ENCODE measurements at places on chromosomes 13 and 19. TPM values are rescaled to one million over a fixed set of nuclear protein-coding genes. Genes with fewer than 3 reads are reported as not detected.
A peak's percentile ranks its signal among the peaks of the same experiment; 100 is the strongest.

DNA sequence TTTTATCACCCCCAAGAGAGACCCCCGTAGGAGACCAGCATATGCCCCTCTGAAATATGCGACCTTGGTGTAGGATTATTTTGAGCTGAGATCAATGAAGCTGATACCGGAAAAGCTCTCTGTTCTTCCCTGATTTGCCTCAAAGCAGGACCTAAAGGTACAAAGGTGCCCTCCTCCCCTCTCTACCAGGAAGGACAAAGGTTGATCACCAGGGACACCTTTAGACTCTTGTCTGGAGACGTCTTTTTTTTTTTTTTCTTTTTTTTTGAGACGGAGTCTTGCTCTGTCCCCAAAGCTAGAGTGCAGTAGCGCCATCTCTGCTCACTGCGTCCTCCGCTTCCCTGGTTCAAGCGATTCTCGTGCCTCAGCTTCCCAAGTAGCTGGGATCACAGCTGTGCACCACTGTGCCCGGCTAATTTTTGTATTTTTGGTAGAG lies 792 bp upstream of the PEX11G start:
- H3K4me3 ChIP-seq: peak overlapping the region; percentile 82
- H3K27me3 ChIP-seq: no peaks in the 10 kb centered on the region
- H3K4me1 ChIP-seq: peaks cover 19% of the 10 kb centered on the region
- no peak overlapping the region for H3K27ac ChIP-seq
- no peaks in the 10 kb centered on the region for H3K36me3 ChIP-seq
- DNase-seq: no peak

GRCh38 chr19:1985588-1986356 lies 29.7 kb downstream of the BTBD2 start:
- H3K27ac ChIP-seq: no peak overlapping the region
- no peaks in the 10 kb centered on the region for H3K4me1 ChIP-seq
- no peaks in the 10 kb centered on the region for H3K36me3 ChIP-seq
- no peaks in the 10 kb centered on the region for H3K27me3 ChIP-seq

- H3K27me3 ChIP-seq: no peaks in the 10 kb centered on the region
- DNase-seq: no peak
- no peaks in the 10 kb centered on the region for H3K4me1 ChIP-seq
- no peak overlapping the region for H3K27ac ChIP-seq
- H3K4me3 ChIP-seq: no peak overlapping the region
Measured at GRCh38 chr19:40948580-40949299, 42.3 kb upstream of the CYP2B6 start.

Gene ZNF439
- 20.1 TPM for total RNA-seq

DNA sequence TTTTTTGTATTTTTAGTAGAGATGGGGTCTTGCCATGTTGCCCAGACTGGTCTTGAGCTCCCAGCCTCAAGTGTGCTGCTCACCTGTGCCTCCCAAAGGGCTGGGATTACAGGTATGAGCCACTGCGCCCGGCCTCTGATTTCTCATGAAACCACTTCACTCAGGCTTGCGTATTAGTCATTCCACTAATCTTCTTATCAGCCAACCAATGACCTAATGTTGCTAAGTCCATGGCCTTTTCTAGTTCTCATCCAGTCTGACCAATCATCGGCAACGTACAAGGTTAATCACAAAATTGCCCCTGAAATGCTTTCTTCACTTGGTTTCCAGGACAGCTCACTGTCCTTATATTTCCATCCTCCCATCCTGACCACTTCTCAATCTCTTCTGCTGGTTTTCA lies 605.3 kb upstream of the SLC10A2 start:
- no peak for DNase-seq
- H3K4me1 ChIP-seq: no peaks in the 10 kb centered on the region
- no peaks in the 10 kb centered on the region for H3K36me3 ChIP-seq
- H3K27me3 ChIP-seq: no peaks in the 10 kb centered on the region
- H3K27ac ChIP-seq: no peak overlapping the region

- DNase-seq: peak; percentile 61
- H3K36me3 ChIP-seq: no peaks in the 10 kb centered on the region
Measured at GRCh38 chr19:10286803-10287737, at the start of gene ICAM4. Gene ICAM4 (plus strand): TSS chr19:10286955. CDS start chr19:10287013, 58 bp downstream.

Gene SYT5
- total RNA-seq: 5.0 TPM

DNA sequence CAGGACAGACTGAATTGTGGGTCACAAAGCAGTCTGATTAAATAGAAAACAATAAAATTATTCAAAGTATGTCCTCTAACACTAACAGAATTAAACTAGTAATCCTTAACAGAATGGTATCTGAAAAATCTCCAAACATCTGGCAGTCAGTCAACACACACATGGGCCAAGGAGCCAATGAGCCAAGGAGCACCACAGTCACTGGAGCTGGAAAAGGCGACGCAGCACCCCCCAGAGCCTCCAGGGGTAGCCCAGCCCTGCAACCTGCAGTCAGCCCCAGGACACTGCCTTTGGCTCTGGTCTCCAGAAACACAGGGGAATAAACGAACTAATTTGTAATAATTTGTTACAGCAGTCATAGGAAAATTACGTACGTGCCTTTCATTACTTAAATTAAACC lies 12.3 kb downstream of the TUBGCP3 start:
- H3K27me3 ChIP-seq: no peaks in the 10 kb centered on the region
- H3K4me3 ChIP-seq: no peak overlapping the region

DNA sequence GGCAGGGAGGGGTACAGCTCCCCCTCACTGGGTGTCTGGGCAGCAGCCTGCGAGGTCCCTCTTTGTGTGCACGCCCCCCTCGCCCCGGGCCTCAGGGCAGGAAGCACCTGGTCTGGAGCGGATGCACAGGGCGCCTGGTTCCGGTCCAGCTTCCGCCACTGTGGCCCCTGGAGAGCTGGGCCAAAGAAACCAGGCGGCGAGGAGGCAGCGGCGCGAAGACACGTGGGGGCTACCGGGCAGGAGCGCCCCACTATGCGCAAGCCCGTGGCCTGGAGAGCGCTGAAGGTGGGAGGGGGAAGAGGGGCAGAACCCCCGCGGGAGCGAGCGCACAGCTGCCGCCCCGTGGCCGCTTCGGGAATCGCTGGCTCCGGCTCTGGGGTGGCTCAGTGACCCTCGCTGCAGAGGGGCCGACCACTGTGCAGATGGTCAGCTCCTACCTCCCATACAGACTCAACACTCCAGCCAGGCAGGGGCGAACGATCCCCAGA lies 1.7 kb upstream of the LYL1 start:
- no peaks in the 10 kb centered on the region for H3K27me3 ChIP-seq
- no peak overlapping the region for H3K27ac ChIP-seq
- DNase-seq: peak; percentile 46
- H3K36me3 ChIP-seq: no peaks in the 10 kb centered on the region
- peaks cover 13% of the 10 kb centered on the region for H3K4me1 ChIP-seq

DNA sequence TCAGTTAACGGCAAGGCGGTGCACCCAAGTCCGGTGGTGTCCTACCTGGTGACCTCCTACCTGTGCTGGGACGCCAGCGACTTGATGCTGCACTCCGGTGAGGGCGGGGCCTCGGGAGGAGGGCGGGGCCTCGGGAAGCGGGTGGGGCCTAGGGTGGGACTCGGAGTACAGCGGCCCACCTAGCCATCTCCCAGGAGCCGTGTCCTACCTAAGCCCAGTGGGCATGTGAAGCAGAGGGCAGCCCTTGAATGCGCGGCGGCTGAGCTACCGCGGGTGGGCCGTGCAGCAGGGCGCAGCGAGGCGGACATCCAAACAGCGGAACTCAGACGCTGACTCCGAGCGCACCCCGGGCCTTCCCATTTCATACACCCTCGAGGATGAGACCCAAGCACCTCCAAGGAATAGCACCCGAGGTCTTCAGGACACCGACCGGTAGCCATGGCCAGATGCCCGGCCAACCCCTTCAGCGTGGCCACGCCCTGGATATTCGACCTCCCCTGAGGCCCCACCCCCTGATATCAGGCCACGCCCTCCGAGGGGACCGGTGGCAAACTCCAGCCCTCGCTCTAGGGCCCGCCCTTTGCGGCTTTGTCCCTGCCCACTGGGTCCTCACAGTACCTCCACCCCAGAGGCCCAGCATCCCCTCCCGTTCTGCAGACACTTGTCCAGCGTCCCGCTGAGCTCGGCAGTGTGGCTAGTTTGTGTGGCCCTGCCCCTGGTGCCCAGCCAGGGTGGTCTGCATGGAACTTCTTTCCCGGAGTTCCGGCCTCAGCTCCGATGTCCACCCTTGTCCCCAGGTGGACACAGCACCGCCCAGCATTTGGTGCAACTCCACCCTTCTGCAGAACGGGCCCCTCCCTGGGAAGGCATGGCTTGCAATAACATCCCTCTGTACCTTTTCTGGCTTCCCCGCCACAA lies 5.4 kb downstream of the KLK1 start:
- peak; percentile 55 for DNase-seq
- no peaks in the 10 kb centered on the region for H3K36me3 ChIP-seq
- H3K27ac ChIP-seq: no peak overlapping the region
- no peaks in the 10 kb centered on the region for H3K4me1 ChIP-seq

Gene ANGPTL8
- not detected for total RNA-seq

- no peaks in the 10 kb centered on the region for H3K36me3 ChIP-seq
- no peaks in the 10 kb centered on the region for H3K27me3 ChIP-seq
- no peak for DNase-seq
- H3K4me1 ChIP-seq: peaks cover 4% of the 10 kb centered on the region
- no peak overlapping the region for H3K27ac ChIP-seq
- no peak overlapping the region for H3K4me3 ChIP-seq
Measured at GRCh38 chr13:30453727-30454126, 12.0 kb downstream of the HMGB1 start.

DNA sequence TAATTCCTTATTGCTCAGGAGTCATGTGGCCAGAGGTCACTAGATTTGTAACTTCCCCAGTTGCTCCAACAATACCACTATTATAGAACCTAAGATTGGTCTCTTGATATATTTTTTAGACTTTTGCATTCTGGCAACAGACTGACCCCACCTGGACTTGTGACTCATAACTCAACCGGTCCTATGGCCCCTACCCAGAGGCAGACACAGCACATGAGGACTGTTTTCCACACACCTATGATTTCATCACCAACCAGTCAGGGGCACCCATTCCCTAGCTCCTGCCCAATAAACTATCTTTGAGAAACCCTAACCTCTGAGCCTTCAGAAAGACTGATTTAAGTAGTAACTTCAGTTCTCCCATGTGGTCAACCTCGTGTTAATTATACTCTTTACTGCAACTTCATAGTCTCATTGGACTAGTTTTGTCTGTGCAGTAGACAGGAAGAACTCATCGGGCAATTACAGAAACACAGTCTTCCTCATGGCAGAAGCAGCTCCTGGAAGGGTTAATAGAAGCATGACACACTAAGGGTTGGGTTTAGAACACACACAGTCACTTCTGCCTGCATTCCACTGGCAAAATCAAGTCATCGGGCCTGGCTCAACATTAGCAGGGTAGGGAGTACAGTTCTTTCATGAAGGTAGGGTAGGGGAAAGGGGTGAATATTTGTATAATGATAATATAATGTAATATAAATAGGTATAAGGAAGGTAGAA lies 251.8 kb downstream of the UQCRFS1 start:
- H3K4me1 ChIP-seq: no peaks in the 10 kb centered on the region
- H3K4me3 ChIP-seq: no peak overlapping the region
- no peaks in the 10 kb centered on the region for H3K27me3 ChIP-seq
- no peak overlapping the region for H3K27ac ChIP-seq
- DNase-seq: no peak

- H3K27me3 ChIP-seq: no peaks in the 10 kb centered on the region
- no peak overlapping the region for H3K27ac ChIP-seq
- no peaks in the 10 kb centered on the region for H3K36me3 ChIP-seq
- DNase-seq: no peak
- H3K4me3 ChIP-seq: no peak overlapping the region
Measured at GRCh38 chr19:30028118-30028991, 86.3 kb downstream of the URI1 start.

DNA sequence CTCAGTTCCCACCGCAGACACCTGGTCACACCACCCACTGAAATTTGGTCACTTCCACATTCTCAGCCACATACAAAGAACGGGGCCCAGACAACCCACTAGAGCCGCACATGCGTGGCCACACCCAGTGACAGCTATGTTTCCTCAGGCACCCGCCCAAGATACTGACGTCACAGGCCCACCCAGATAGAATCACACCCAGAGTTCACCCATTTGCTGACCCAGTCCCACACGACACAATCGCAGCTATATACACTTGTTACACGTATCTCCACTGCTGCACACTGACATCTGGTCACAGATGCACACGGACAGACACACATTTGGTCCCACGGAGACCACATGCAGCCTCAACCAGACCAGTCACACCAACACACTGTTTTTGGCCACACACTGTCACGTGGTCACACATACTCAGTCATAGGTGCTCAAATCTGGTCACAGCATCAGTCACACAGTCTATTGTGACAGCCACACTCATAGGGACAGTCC lies 2.9 kb downstream of the NUMBL start:
- H3K4me1 ChIP-seq: peaks cover 19% of the 10 kb centered on the region
- H3K36me3 ChIP-seq: no peaks in the 10 kb centered on the region
- H3K27me3 ChIP-seq: no peaks in the 10 kb centered on the region
- DNase-seq: peak; percentile 86

DNA sequence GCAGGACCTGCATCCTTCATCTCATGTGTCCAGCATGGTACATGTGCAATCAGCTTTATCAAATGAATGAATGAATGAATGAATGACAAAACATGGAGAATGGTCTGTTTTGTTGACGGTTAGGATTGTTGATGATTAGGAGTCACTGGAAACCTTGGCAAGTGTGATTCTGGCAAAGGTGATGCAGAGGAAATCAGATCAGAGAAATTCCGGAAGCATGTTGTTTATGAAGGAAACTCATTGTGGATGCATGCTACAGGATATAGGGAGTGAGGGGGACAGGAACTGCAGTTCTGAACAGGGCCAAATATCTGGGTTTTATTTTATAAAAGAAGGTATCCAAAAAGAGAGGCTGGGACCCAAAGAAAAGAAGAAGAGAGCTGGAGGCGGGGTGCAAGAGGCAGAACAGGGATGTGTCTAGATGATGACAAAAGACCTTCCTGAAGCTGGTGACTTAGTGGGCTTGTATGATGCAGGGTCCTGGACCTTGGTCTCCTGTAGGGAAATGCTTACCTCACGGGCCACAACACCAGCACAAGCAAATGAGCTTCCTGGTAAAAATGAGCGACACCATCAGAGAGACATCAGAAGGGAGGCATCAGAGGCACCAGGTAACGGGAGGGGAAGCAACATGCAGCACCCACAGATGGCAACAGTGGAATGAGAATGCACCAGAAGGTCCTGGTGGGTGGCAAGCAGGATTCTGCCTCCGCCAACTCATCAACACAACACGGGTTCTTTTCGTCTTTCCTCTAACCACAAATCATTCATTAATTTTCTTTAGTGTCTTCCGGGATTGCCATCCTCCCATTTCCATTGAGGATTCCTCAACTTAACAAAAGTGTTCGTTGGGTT lies 159.6 kb downstream of the FOXO1 start:
- no peak for DNase-seq
- H3K4me1 ChIP-seq: no peaks in the 10 kb centered on the region
- H3K4me3 ChIP-seq: no peak overlapping the region
- no peaks in the 10 kb centered on the region for H3K27me3 ChIP-seq

Gene SYCN
- 98.0 TPM for total RNA-seq

GRCh38 chr13:79604752-79605151 lies 123.8 kb downstream of the NDFIP2 start:
- H3K4me1 ChIP-seq: no peaks in the 10 kb centered on the region
- H3K36me3 ChIP-seq: no peaks in the 10 kb centered on the region
- H3K4me3 ChIP-seq: no peak overlapping the region
- no peak for DNase-seq

GRCh38 chr13:49953560-49953959 lies 17.4 kb upstream of the SPRYD7 start:
- H3K4me1 ChIP-seq: no peaks in the 10 kb centered on the region
- H3K4me3 ChIP-seq: no peak overlapping the region
- H3K36me3 ChIP-seq: no peaks in the 10 kb centered on the region
- DNase-seq: no peak
- no peaks in the 10 kb centered on the region for H3K27me3 ChIP-seq

GRCh38 chr19:46635920-46636761 lies at the start of gene GNG8:
Gene GNG8 (minus strand): TSS chr19:46636202. CDS start chr19:46634682, 1,520 bp downstream.
- H3K36me3 ChIP-seq: no peaks in the 10 kb centered on the region
- no peak for DNase-seq
- no peak within 1 kb of the TSS for H3K27ac ChIP-seq
- H3K4me3 ChIP-seq: no peak within 1 kb of the TSS
- no peaks in the 10 kb centered on the region for H3K27me3 ChIP-seq
